ENCODE measurements at places on chromosomes 12 and 14. TPM values are rescaled to one million over a fixed set of nuclear protein-coding genes. Genes with fewer than 3 reads are reported as not detected.

The RNASE7 gene
- not detected for total RNA-seq

The KRT82 gene
- total RNA-seq, result not detected

The GPRC5A gene
- 13.2 TPM for total RNA-seq

The KRT83 gene
- total RNA-seq, result not detected

The NKX2-1 gene
- not detected for total RNA-seq

The HCAR2 gene
- 24.4 TPM for total RNA-seq

The KIF5A gene
- total RNA-seq, result not detected

The SPRYD3 gene
- total RNA-seq, result 37.8 TPM

The EPYC gene
- not detected for total RNA-seq

The FOXG1 gene
- not detected for total RNA-seq

The PTHLH gene
- total RNA-seq, result 1.6 TPM

DNA sequence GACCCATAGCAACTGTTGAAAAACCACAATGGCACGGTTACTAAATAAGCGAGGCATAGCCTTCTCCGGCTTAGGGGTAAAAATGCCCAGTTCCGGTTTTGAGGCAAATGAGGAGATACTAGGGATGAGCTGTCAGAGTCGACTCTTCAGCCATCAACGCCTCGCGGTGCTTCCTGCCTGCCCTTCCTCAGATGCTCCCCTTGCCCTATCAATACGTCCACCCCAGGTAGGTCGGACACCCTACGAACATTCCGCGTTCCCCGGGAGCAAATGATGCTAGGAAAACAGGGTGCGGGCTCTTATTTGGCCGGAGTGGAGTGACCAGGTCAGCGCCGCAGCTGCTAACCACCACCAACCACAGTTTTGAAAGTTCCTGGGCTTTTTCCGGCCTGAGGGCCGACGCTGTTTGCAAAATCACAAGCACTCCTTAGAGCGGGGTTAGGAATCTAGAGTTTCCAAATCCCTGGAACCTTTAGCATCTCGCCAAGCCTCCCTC is 1.2 kb downstream of the SRSF9 start:
- peak; percentile 29 for DNase-seq

GRCh38 chr14:54127526-54127925 is 170.9 kb upstream of the BMP4 start:
- no peak for DNase-seq

GRCh38 chr12:19457561-19457960 is 18.3 kb downstream of the AEBP2 start:
- no peak for DNase-seq

GRCh38 chr12:42076976-42077375 is 67.7 kb downstream of the GXYLT1 start:
- DNase-seq, result no peak

GRCh38 chr14:80678436-80678835 is 263.1 kb downstream of the CEP128 start:
- DNase-seq, result no peak

DNA sequence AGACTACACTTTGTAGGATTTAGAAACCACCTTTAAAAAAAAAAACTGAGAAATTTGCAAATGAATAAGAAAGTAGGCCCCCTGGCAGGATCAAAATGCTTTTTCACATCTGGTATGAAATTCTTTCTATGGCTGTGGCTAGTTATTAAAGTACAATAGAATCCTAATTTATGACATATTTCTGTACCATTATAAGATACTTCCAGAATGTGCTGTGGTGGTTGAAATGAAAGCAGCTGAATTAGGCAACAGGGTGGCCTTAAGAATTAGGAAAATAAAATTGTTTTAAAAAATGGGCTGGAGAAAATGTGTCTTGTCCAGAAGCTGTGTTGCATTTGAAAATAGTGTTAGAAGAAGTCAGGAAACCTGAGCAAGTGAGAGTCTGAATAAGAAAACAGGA is 85.9 kb upstream of the PDE3A start:
- DNase-seq, result no peak

DNA sequence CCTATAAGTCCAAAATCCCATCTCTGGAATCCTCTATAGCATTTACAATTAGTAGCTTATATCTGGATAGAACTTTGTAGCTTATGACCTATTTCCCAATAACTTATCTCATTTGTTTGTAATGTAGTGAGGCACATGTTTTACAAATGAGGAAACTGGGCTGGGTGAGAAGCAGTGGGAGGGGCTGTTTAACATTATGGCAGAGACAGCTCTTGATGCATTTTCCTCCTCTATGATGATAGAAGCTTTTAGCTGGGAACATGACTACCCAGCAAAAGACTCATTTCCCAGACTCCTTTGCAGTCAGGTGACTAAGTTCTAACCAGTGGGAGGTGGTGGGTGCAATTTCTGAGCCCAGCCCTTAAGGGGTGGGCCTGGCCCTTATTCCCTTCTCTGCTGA is 179.7 kb downstream of the TTC8 start:
- DNase-seq, result no peak

- DNase-seq, result no peak
Measured at GRCh38 chr12:110861729-110862128, 14.9 kb downstream of the CCDC63 start.

- DNase-seq, result no peak
Measured at GRCh38 chr12:52091061-52091460, 11.6 kb downstream of the SMIM41 start.

- DNase-seq, result no peak
Measured at GRCh38 chr12:21828136-21828775, 53.8 kb upstream of the KCNJ8 start.

DNA sequence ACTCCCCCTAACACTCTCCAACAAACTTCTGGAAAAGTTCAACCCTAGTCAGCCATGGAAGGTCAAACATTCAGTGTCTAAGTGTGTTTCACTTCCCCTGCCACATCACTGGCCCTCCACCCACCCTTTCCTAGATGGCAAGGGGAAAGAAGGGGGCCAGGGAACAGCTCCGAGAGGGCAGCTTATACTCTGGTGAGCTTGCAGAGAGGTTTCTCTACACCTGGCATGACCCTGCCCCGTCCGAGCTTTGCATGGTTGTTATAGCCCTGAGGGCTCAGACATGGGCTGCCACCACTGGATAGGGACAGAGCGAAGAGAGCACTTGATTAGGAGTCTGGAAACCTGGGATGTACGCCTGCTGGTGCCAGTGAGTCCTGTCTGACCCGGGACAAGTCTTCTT is 4.0 kb downstream of the ACVRL1 start:
- DNase-seq, result no peak

DNA sequence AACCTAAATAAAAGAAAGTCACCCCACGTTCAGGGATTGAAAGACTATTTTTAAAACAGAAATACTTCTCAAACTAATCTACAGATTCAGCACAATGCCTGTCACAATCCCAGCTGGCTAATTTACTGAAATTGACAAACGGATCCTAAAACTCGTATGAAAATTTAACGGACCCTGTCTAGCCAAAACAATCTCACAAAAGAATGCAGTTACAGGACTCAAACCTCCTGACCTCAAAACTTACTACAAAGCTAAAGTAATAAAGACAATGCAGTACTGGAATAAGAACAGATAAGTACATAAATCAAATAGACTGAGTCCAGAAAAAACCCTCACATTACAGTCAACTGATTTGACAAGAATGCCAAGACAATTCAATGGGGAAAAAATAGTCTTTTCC is 48.8 kb downstream of the IPO8 start:
- DNase-seq, result no peak

DNA sequence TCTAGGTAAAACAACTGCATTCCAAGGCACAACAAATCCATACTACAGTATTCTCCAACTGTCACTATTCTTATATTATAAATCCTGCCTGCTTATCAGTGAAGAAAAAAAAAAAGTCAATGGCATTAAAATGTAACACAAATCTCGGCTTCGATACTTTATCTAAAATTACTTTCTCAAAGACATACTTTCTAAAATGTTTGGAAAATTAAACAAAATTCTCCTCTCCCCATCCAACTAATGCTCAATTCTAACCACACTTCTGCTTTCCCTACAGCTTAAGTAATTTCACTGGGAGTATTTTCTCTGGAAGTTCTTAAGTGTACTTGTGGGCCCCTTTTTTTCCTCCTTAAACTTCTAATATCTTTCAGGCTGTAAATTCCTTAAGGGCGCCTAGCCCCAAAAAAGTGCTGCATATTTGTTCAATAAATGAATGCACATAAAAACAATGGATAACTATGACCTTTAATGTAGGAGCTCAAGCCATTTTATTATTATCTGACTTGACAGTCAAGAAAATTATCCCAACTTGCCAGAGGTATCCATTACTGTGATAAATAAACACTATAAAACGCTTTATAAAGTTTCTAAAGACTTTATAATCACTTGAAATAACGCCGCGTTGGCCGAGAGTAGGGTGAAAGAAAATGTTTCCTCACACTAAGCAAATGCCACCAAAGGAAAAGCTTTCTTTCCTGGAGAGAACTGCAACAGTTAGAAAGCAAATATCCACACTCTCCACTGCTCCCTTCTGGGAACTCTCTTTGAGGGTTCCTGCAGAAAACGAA is 977 bp downstream of the HEATR5A start:
- DNase-seq, result no peak

DNA sequence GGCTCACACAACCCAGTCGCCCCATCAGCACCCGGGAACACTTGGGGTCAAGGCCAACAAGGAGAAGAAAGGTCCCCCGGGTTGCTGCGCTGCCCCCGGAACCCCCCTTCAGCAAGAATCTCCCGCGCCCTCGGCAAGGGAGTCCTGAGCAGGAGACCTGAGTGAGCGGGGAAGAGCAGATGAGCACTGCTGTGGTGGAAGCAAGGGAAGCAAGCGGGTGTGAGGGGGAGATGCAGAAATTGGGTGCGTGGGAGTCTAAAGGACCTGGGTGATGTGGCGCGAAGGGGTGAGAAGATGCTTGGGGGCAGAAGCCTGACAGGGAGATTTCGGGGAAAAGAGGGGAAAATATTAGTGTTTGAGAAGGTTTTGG is 105.5 kb upstream of the PRB2 start:
- DNase-seq, result no peak

DNA sequence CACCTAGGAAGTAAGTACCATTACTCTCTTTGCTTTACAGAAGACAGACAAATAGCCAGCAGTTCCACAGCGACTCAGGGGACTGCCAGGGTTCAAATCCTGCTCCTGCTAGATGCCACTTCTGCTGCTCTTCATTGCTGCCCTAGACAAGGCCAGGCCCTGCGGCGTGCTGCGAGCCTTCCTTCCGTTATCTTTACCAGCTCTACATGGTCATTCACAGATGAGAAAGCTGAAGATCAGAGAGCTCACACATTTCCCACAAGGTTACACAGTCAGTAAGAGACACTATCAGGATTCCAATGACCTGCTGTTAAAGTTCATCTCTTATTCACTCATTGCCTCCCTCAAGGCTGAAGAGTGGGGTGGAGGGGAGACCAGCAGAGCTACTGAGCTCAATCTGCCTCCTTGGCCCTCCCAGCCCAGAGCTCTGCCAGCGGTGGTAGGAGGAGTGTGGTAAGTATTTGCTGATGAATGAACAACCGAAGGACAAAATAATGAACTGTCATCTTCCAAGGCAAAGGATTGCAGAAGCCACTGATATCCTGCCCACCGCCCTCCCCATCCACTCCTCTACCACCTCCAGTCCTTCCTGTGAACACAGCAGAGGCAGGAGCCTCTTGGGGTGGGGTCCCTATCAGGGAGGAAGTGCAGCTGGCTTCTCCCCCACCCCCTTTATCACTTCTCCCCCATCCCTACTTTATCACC is 14.6 kb upstream of the HDAC7 start:
- DNase-seq, result no peak

DNA sequence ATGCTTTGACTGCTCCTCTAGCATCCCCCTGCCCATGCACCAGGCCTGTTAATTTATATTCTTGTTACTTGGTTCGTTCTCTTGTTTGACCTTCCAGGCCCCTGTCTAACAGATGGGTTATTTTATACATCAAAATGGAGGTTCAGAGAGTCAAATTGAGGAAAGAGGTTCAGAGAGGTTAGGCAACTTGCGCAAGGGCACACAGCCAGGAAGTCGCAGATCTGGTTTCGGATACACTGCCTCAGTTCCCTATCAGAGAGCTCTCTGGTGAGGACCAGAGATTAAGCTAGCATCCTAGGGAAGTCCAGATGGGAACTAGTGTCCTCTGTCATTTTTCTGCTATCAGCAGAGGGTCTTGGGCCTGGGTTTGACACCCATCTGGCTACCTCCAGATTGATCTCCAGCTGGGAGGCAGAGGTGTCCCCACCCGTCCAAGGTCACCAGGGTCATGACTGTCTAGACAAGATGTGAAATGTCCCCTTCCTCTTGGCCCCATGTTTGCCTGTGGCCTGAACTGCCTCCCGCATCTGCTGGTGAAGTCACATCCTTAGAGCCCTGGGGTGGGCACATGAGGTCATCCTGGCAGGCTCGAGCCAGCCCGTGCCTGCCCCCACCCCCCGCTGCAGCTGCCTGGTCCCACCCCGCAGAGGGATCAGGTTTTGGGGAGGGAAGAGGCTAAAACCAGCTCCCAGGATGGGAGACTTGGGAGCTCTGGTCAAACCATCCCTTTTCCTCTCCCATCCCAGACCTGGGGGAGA is 84.3 kb upstream of the NCOR2 start:
- no peak for DNase-seq

DNA sequence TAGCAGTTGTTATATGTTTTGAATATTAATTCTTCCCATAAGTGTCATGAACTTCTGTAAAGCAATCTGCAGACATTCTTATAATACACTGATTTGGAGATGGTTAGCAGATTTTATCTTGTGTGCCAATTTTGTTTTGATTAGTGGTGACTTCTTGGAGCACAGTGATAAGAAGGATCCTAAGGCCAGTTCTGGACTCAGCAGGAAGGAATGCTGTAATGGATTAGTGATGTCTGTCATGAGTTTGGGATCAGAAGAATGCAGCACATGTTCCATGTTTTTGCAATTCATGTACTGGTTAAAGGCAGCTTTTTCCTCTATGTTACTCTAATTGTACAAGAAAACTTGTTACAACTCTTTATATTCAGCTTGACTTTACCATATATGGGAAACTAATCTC is 91.5 kb downstream of the UNC79 start:
- DNase-seq, result no peak

All from omental fat pad (tissue), 4 donors.